ENCODE measurements at places on chromosomes 1 and 21.

DNA sequence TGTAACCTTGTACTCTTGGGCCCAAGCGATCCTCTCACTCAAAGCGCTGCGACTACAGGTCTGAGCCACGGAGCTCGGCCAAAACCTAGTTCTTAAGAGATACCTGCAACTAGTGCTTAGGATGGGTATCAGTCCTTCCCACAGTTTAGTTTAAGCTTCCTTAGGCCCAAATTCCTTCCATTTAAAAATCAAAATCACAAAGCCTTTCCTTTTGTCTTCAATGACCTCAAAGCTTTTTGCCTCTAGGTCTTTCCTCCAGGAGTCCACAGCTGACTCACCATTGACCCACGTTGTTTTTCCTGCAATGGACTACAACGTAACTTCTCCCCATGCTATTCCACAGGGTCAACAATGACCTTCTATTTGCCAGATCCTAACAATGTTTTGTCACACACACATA lies 64.0 kb downstream of the APP start:
- no peak for DNase-seq

DNA sequence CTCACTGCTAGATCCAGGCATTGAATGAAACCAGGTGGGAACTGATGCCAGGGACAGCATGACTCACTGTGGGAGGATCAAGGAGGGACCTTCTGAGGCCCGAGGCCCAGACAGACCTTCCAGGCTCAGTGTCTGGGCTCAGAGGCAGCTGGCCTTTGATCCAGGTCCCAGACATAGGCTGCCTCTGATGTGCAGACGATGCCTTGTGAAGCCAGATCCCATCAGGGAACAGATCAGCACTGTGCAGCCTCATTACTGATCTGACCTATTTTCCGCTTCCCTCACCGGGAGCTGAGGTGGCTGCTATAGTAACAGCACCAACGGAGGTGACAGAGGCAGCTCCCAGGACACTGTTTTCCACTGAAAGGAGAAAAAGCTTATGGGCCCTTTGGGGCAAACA lies 399.5 kb downstream of the MATN1 start:
- DNase-seq, result no peak

- no peak for DNase-seq
Measured at GRCh38 chr1:172442843-172443565, 865 bp downstream of the PIGC start.

DNA sequence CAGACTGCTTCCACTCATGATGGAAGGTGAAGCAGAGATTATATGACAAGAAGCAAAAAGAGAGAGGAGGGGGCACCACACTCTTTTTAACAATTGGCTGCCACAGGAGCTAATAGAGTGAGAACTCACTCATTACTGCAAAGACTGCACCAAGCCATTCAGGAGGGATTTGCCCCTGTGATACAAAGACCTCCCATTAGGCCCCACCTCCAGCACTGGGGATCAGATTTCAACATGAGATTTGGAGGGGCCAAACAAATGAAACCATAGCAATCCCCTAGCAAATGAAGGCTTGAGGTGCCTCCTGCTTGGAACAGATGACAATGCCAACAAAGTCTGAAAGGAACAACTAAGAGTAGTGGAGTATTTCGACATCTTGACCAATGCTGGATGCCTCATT lies 122.5 kb upstream of the COA6 start:
- no peak for DNase-seq

DNA sequence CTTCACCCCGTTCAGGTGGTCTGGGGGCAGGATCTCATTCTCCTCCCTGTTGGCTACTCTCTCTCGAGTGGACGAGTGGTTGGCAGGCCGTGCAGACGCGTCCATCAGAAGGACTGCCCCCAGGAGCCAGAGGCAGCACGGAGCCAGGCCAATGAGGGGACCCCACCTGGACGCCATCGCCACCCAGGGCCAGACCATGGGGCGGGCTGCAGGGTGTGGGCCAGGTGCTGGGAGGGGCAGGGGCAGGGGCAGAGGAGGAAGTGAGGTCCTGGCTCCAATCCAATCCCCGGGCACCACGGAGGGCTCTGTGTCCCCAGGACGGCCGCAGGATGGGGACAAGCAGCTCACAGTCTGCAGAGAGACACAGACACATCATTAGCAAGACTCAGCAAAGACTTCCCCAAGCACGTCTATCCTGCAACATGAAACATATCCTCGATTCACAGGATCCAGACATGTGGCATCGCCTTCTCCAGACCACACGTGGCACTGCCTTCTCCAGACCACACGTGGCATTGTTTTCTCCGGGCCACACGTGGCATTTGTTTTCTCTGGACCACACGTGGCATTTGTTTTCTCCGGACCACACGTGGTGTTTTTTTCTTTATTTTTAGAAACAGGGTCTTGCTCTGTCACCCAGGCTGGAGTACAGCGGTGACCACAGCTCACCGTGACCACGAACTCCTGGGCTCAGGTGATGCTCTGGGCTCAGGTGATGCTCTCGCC lies 3.0 kb downstream of the SDF4 start:
- no peak for DNase-seq

GRCh38 chr1:91643431-91643830 lies 142.8 kb downstream of the CDC7 start:
- no peak for DNase-seq

DNA sequence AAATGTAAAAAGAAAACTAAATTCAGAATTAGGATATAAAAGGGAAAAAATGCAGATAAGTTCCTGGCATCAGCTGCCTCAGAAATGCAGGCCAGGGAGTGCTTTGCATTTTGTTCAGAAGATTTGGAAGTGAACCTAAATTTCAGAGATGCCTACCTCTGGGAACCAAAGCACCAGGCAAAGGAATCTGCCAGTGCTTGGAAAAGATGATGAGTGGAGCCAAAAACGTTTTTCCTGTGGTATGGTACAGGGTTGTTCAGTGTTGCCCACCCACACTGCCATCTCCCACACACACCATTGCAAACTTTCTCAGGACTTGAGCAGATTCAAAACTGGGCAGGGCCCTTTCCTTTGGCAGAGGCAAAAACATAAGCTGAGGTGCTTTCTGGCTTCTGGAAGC lies 349.5 kb downstream of the TGFB2 start:
- no peak for DNase-seq

DNA sequence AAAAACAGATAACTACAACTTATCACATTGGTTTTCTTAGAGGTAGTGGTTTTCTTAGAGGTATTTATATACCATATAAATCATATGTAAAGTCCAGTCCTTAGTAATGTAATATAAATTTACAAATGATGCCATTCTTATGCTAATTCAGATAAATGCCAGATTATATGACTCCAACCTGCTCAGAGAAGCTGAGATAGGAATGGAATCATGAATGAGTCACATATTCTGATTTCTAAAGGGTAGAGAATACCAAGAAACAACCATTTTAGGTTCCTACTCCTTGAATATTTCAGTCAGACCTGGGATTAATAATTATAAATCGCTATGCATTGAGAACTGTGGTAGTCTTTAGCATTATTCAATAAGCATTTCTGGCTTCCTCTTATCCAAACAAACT lies 760.1 kb upstream of the NEGR1 start:
- DNase-seq, result no peak

GRCh38 chr1:111323231-111323630 lies 32.6 kb downstream of the CHIA start:
- DNase-seq, result no peak

GRCh38 chr1:46180082-46180616 lies 3.9 kb upstream of the P3R3URF start:
- peak; percentile 46 for DNase-seq

- DNase-seq, result no peak
Measured at GRCh38 chr21:29208682-29209059, 78.2 kb downstream of the MAP3K7CL start.

- DNase-seq, result peak; percentile 48
Measured at GRCh38 chr1:7616076-7616832, 154.8 kb upstream of the VAMP3 start.

DNA sequence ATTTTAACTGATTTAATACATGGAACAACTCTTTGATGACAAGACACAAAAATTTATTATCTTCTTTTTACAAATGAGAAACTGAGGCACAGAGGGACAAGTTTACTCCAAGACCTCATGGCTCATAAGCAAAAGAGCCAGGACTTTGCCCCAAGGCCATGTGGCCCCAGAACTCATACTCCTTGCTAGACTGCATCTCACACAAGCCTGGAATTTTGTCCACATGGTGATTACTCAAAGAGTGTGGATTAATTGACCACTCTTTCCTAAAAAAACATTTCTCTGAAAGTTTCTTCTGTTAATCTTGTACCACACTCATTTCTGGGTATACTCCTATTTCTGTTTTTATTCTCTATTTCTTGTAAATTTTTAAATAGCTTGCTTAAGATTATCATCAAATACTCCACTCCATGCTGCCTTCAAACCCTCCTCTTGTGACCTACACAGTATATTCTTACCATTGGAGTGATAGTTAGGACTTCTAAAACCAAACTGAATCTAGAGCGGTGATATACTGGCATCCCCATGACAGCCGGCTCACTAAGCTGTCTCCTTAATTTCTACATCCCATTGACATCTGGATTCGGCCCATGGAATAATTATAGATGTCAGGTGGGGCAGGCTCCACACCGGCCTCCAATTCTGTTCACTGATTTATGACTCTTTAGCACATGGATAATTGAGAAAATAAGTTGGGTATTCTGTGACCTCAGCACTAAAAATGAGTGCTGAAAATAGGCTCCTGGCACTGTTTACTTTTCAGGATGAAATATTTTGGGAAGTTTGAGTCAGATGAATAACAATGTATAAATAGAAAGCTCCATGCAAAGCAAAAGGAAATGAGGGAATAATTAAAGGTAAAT lies 16.1 kb downstream of the RGS4 start:
- DNase-seq, result no peak

DNA sequence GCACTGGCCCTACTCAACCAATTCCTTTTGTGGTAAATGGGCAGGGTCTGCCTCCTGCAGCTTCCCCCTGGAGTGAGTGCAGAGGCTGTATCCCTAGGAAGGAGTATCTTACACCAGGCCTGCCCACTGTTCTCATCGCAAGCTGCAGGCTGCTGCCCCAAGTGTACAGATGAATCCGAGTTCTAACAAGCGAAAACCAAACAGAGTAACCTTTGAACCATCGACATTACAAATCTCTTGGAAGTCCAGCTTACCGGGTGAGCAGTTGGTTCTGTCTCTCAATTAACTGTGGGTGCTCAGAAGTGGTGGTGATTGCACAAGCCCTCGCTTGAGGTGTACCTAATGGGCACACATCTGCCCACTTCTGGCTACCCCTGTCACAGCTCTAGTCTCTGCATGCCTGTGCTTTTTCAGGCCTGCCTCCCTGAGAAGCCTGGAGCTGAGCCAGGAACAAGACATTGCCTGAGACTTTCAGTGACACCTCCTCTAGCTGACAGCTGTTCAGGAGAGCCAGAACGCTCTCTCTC lies 22.7 kb downstream of the INAVA start:
- DNase-seq, result no peak

- DNase-seq, result no peak
Measured at GRCh38 chr1:11563560-11564069, 84.7 kb downstream of the DISP3 start.

DNA sequence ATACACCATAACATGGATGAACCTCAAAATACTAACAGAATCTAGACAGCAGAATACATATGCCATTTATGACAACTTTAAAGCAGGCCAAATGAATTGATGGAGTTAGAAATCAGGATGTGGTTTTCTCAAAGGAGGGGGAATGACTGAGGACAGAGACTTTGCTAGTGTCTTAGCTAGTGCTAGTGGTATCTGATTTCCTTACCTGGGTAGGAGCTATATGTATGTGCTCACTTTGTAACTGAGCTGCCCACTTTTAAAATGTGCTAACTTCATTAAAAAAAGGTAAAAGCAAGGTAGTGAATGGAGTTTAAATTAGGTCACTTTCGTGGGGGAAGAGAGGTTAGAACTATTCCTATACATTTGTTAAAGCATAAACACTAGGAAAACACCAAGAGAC lies 2.6 kb downstream of the GTF2B start:
- DNase-seq, result no peak

DNA sequence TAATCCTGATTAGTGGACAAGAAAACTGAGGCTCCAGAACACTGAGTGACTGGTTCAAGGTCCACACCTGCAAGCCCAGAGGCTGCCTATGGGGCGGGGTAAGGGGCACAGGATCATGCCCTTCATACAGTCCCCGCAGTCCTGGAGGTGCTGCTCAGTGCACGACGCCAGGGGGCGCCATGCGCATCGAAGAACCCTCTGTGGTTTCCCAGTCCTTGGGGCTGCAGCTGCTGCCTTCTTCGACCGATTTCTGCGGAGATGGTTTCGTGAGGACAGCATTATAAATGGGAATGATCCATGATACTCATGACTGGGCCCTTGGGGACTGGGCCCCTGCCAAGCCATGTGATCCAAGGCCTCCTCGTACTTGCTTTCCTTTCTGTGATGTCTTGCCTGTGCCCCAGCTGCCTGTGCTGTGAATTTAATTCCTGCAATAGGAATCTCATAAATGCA lies 37.1 kb upstream of the ARHGEF10L start:
- DNase-seq, result peak; percentile 78

DNA sequence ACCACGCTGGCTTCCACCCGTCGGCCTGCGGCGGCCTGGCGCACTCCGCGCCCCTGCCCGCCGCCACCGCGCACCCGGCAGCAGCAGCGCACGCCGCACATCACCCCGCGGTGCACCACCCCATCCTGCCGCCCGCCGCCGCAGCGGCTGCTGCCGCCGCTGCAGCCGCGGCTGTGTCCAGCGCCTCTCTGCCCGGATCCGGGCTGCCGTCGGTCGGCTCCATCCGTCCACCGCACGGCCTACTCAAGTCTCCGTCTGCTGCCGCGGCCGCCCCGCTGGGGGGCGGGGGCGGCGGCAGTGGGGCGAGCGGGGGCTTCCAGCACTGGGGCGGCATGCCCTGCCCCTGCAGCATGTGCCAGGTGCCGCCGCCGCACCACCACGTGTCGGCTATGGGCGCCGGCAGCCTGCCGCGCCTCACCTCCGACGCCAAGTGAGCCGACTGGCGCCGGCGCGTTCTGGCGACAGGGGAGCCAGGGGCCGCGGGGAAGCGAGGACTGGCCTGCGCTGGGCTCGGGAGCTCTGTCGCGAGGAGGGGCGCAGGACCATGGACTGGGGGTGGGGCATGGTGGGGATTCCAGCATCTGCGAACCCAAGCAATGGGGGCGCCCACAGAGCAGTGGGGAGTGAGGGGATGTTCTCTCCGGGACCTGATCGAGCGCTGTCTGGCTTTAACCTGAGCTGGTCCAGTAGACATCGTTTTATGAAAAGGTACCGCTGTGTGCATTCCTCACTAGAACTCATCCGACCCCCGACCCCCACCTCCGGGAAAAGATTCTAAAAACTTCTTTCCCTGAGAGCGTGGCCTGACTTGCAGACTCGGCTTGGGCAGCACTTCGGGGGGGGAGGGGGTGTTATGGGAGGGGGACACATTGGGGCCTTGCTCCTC lies 1.9 kb downstream of the OLIG2 start:
- DNase-seq, result no peak

GRCh38 chr1:191561276-191561675 lies 597.0 kb upstream of the RGS18 start:
- DNase-seq, result no peak

GRCh38 chr1:32470991-32471694 lies 6.3 kb downstream of the ZBTB8B start:
- peak; percentile 36 for DNase-seq

- DNase-seq, result no peak
Measured at GRCh38 chr1:217273866-217274265, 357.0 kb downstream of the GPATCH2 start.
